ENCODE measurements at places on chromosomes 11 and 22.

- peak; percentile 66 for DNase-seq
Observed at GRCh38 chr11:62588966-62589637, 2.2 kb downstream of the TUT1 start.

- no peak for DNase-seq
Observed at GRCh38 chr11:820655-821511, 2.2 kb downstream of the PNPLA2 start.

GRCh38 chr11:128491195-128491936 lies 96.0 kb downstream of the ETS1 start:
- no peak for DNase-seq

DNA sequence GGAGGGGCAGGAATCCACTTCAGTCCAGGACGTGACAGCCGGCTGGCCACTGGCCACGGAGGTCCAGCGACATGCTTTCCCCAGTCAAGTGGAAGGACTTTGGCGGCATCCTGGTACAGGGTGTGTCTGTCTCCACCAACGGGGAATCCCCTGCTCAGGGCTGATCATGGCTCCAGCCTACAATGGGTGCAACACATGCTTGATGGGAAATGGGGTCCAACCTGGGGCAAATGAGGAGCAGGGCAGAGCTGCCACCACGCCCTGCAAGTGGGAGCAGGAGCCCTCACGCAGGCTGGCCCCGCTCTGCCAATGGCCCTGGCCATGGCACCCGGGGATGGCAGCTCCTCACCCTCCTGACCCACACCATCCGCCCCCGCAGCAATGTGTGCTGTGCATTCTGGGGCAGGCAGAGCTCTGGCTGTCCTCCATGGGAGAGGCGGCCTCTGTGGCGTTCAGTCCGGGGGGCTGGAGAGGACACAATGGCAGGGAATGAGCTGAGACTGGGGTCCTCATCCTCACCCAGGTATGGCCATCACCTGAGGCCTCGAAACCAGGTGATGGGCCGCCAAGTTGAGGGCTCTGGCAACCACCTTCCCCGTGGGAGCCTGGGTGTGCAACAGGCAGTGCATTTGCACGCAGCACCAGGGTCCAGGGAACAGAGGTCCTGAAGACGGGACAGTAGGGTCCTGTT lies 5.8 kb upstream of the SEPTIN5 start:
- DNase-seq: no peak

- DNase-seq: peak; percentile 44
Observed at GRCh38 chr11:29333993-29334775, 682.6 kb downstream of the KCNA4 start.

DNA sequence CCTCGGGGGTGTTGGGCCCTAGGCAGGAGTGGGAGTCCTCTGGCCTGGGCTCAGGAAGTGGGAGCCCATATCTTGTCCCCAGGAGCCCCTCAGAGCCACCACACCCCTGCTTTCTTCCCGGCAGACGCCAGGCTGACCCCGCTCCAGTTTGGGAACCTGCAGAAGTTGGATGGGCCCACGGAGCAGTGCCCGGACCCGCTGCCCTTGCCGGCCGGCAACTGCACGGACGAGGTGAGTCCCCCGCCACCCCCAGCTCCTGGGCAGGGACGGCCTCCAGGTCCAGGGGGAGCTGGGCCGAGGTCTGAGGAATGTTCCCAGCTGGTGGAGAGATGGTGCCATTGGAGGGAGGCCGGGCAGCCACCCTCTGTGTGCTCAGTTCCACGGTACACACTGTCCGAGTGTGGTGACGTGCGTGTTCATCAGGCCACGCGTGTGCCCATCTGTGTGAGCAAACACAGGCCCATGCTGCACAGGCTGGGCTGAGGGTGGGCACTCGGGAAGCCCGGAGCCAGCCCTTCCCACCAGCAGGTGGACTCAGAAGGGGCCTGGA lies 4.8 kb downstream of the MUC5B start:
- no peak for DNase-seq

DNA sequence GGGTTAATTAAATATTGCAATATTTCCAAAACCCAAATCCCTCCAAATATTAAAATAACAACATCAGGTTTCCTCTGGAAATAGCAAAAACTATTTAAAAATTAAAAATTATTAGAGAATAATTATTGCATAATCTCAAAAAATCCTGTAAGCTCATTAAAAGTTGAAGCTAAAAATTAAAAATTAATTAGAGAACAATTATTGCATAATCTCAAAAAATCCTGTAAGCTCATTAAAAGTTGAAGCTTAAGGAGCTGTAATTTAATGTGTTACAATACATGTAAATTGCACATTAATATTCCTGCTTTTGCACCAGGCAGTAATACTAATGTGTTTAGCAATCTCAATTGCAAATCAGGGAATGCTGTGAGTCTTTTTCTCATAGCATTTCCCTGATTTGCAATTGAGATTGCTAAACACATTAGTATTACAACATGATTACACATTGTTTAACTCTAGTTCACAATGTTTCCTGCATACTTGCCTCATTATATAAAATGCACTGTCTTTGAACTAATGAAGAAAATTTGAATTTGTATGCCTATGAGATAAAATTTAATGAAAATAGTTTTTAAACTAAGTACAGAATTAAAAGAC lies 247.7 kb downstream of the GUCY1A2 start:
- no peak for DNase-seq

GRCh38 chr11:79335681-79336080 lies 105.1 kb downstream of the TENM4 start:
- DNase-seq: no peak

DNA sequence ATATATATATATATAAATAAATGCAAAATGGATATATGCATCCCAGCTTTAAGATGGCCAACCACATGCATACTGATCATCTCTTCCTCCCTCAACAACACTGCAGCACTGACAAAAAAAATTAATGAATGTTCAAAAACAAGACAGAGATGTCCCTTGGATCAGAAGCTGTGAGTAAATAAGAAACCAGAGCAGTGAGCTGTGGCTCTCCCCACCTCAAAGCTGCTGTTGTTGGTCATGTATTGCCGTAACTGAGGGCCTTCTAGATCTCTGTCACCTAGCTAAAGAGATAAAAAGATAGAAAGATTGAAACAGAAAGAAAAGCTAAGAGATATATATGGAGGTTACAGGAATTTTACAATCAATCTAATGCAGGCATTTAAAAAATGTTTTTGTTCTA lies 15.5 kb upstream of the TMEM135 start:
- no peak for DNase-seq

DNA sequence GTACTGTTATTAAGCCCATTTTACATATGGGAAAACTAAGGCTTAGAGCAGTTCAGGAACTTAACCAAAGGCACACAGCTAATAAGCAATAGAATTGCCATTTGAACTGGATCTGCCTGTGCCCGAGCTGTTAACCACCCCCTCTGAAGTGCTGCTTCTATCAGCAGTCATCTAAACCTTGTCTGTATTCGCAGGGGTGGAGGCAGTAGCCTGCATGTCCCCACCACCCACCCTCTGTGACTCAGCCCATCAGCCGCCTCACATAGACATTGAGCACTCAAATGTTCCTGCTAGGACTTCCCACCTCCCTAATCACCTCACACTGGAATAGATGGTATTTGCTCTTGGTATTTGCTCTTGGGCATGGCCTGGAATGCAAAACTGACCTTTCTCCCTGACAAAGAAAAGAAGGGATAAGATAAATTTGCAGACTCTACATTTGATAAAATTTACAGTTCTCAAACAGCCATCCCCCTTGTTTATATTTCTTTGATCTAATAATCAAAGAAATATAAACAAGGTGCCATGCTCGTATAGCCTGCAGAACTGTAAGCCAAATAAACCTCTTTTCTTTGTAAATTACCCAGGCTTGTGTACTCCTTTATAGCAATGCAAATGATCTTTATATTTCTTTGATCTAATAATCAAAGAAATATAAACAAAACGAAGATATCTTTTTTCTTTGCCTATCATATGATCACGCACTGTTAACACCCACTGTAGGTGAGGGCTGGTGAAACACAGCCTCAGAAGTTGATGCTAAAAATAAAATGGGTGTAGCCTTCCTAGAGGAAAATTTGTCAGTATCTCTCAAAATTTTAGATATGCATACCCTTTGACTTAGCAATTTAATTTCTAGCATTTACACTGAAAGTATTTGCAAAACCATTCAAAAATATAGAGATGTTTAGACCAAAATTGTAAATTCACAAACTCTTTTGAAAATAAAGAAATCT lies 15.9 kb downstream of the DKK3 start:
- no peak for DNase-seq

DNA sequence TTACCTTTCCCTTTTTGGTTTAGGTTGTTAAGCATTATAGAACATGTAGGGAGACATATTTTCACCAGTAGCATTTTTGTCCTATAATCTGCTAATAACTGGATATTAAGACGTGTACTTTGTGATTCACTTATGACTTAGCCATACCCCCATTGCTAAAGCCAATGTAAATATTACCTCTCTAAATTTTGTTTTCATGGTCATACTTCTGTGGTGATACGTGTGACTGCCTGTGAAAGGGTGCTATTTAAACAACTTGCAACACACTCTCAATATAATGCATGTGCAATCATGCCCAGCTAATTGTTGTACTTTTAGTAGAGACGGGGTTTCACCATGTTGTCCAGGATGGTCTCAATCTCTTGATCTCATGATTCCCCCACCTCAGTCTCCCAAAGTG lies 36.2 kb upstream of the PAK1 start:
- DNase-seq: no peak
